ENCODE measurements at places on chromosomes 13 and 19.

DNA sequence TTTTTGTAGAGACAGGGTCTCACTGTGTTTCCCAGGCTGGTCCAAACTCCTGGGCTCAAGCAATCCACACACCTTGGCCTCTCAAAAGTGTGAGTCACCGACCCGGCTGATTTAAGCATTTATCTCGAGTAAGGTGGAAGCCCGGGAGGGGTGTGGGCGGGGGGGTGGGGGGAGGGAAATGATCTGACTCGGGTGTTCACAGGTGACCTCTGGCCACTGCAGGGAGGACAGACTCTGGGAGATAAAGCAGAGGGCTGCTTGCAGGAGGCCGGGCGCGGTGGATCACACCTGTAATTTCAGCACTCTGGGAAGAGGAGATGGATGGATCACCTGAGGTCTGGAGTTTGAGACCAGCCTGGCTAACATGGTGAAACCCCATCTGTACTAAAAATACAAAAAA lies 7.9 kb downstream of the DENND1C start:
- no peak for DNase-seq

DNA sequence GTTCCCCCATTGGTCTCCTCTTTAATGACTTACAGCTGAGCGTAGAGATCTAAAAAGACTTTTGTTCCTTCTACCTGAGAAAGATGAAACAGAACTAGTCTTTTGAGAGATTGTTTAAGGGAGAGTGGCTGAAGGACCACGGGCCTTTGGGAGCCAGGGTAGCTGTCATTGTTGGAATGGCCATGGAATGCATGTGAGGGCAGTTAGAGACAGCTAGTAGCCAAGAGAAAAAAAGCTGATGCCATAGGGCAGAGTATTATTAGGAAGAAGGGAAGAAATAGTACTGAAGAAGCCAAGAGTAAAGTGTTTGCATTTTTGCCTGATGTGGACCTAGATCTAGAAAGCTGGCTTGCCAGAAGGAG lies 5.6 kb downstream of the ZNF507 start:
- DNase-seq, result no peak

GRCh38 chr19:7694499-7694898 lies 7.4 kb downstream of the FCER2 start:
- DNase-seq, result no peak

- DNase-seq, result no peak
Measured at GRCh38 chr19:34539396-34539795, 57.8 kb downstream of the WTIP start.

DNA sequence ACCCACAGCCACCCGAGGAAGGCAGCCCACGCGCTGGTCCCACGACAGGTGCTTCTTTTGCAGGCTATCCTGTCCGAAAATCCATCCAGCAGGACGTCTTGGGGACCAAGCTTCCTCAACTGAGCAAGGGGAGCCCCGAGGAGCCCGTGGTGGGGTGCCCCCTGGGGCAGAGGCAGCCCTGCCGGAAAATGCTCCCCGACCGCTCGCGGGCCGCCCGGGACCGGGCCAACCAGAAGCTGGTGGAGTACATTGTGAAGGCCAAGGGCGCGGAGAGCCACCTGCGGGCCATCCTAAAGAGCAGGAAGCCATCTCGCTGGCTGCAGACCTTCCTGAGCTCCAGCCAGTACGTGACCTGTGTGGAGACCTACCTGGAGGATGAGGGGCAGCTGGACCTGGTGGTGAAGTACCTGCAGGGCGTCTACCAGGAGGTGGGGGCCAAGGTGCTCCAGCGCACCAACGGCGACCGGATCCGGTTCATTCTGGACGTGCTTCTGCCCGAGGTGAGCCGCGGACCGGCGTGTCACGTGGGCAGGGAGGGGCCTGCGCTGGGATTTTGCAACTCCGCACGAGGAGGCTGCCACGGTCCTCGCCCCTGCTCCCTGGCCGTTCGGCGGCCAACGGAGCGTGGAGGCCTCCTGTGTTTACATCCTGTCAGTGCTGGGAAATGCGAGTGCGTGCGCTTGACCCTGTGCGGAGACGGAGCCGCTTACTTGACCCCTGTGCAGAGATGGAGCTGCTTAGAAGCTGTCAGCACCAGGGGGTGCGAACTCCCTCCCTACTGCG lies 12.9 kb upstream of the NDUFS7 start:
- no peak for DNase-seq

GRCh38 chr13:114338959-114339358 lies 24.7 kb downstream of the CHAMP1 start:
- DNase-seq, result no peak

- no peak for DNase-seq
Measured at GRCh38 chr19:10006335-10006708, 4.0 kb downstream of the COL5A3 start.

DNA sequence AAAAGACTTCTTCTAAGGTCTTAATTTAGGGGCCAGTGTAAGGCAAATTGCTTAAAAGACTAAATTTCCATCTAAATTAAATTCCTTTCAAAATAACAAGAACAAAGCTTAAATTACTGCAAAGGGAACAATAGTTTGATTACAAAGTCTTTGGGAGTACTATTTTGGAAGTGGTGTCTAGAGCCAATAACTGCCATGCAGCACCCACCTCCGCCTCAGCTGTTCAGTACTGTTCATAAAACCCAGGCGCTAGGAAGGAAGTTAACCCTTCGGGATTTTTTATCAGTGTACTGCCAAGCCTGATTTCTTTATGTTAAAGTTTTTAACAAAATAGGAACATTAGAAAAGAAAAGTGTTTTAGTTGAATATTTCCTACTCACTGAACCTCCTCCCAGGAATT lies 210.1 kb downstream of the LIG4 start:
- no peak for DNase-seq

DNA sequence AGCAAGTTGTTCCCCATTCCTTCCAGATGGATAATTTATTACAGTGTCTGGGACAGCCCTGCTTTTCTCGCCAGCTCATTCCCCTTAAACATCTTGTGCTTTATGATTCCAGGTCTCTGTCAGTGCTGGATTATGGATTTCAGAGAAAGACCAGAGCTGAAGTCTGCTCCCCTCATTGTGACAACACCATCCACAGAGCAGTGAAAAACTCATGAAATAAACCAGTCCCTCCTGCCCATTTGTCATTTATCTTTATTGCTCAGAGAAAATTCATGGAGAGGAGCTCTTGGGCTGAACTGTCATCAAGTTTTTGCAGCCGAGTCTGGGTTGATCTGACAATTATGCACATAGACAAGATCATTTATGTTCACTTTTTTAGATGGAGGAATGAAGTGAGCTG lies 92.7 kb upstream of the GPR12 start:
- no peak for DNase-seq

DNA sequence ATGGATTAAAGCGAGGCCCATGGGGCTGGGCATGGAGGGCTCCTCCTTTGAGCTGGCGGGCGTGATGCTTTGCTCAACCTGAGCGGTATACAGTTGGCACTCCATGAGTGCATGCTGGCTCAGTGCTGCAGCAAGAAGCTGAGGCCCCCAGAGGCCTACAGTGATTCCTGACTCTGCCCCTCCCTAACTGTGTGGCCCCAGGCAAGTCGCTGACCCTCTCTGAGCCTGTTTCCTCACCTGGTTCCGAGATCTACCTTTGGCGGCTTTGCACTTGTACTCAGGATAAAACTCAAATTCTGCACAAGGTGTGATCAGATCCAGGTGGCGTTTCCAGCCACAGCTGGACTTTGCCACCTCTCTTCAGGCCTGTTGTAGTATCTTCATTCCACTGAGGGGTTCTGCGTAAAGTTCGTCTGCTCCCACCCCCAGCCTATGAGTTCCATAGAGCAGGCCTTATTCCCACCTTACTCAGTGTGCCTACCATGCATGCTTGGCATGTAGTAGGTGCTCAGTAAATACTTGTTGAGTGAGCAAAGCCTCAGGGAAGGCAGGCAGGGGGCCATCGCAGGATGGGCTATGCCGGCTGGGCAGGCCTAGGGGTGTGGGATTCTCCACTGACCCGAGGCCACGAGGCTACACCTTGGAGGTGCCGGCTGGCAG lies 7.9 kb downstream of the LRP3 start:
- DNase-seq, result no peak

DNA sequence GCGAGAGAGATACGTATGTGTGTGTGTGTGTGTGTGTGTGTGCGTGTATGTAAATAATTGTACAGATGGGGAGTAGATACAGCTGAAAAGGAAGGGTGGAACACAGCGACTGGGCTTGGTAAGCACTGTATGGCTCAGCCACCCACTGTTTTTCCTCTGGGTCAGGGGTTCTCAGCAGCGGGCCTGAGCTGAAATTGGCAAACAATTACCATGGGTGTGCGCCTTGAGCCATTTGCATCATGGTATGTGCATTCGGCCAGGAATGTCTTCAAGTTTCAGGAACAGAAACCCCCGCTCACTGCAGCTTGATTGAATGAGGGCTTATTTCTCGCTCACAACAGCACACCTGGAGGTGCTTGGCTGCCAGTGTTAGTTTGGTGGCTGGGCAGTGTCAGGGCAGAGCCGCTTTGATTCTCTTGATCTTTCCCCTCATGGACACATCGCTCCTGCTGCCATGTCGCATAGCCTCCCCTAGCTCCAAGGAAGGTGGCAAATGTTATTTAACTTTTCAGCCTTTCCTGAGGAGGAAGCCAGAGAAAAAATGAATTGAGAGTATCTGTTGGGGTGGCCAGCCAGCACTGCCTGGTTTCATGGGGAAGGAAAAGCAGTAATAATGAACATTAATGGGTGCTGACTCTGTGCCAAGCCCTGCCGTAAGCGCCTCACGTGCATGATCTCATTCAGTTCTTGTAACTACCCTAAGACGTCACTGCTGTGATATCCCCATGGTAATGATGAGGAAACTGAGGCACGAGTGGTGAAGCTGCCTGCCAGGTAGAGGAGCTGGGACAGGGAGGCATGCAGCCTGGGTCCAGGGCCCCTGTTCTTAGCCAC lies 126.9 kb downstream of the SIPA1L3 start:
- DNase-seq, result no peak

DNA sequence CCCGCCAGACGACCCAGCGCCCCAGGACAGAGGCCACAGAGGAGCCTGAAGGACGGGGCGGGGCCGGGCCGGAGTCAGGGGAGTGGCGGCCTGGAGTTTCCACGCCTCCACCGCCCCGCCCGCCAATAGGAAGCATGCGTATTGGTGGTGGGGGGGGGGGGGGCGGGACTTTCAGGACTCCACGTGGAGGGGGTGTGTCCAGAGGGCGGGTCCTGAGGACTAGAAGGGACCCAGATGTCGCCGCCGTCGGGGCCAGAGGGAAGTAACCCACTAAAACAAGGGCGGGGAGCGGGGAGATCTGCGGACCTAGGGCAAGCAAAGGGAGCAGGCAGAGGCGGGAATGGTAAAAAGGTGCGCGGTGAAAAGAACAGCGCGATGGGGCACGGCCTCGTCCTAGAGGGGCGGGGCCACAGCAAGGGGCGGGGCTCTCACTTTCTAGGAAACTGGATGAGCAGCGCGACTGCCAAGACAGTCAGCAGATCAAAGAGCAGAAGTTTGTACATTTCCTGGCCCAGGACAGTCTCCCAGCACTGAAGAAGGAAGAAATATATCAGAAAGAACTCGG lies 2.8 kb upstream of the LENG1 start:
- DNase-seq, result peak; percentile 70

DNA sequence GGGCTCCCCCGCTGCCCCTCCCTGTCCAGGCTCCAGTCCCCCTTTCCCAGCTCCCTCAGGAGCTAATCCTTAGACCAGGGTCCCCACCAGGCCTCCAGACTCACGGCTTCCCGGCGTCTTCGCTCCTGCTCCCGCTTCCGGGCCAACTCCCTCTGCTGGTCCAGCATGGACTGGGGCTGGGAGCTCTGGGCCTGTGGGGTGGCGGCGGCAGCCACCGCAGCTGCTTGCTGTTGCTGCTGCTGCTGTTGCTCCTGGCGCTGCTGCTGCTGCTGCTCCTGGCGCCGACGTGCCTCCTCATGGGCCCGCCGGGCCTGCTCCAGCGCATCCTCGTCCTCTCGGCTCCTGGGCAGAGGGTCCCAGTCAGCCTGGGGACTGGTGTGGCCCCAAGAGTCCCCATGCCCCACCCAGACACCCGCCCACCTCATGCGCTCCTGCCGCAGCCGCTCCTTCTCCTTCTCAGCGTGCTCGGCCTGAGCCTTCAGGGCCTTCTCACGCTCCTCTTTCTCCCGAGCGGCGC lies 6.4 kb upstream of the EPHX3 start:
- no peak for DNase-seq
